ENCODE measurements at places on chromosomes 3 and 15.
A peak's percentile ranks its signal among the peaks of the same experiment; 100 is the strongest.

DNA sequence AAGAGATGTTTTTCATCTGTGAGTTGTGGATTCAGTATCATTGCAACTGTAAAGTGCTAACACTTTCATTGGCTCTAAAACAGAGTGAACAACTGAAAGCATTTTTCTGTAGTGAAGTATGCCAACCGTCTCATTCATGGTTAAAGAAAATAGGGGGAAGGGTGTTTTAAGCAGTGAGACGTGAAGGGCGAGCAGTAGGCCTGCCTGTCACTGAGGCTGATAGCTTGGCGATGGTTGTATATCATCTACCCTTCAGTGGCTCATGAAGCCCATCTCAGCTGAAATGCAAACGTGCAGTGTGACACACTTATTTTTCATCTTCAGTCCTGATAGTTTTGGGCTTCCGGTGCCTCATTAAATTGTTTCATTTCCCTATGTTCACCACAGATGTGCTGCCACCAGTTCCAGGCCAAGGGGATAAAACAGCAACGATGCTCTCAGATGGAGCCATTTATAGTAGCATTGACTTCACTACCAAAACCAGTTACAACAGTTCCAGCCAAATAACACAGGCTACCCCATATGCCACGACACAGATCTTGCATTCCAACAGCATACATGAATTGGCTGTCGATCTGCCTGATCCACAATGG is 562.0 kb downstream of the ROBO2 start:
- no peak for DNase-seq

DNA sequence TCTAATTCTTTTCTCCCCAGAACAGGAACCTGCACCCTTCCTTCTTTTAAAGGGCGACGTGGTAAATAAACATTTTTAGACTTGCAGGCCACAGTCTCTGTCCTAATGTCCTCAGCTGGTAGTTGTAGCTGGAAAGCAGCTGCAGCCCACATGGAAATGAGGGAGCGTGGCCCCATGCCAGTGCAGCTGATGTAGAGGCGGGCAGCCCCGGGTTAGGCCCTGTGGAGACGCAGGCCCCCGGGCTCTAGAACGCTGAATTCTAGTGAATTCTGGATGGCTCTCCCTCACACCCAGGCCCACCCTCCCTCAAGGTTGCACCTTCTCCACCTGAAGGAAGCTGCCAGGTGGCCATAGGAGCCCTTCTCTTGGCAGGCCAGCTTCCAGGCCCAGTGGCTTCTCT is 52.3 kb downstream of the PGPEP1L start:
- DNase-seq = no peak

GRCh38 chr3:190849607-190850006 is 12.9 kb downstream of the GMNC start:
- DNase-seq = no peak

DNA sequence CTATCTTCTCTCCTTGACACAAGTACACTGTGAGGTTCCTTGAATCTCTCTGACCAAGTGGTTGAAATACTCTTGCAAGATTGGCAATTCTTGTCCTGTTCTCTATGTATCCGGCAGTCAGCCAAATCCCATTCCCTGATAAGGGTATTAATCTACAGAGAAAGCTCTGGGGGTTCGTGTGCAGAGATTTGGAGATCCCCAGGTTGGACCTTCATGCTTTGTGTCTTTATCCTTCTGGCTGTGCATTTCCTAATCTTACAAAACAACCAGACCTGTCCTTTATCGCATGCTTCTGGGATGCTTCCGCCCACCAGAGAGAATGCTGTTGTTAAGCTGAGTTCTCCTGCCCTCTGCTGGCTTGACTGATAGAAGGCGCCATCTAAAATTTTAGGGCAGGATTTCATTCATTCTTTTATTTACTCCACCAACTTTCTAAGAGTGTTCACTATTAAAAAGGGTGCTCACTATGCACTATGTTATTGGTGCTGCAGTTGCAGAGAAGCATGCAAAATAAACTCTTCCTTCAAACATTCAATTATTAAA is 8.6 kb upstream of the SST start:
- peak; percentile 47 for DNase-seq

- no peak for DNase-seq
These were observed 631.8 kb downstream of the SQOR start for GRCh38 chr15:46266661-46267060.

- no peak for DNase-seq
These were observed 43.2 kb upstream of the NEDD4 start for GRCh38 chr15:56036546-56037067.

DNA sequence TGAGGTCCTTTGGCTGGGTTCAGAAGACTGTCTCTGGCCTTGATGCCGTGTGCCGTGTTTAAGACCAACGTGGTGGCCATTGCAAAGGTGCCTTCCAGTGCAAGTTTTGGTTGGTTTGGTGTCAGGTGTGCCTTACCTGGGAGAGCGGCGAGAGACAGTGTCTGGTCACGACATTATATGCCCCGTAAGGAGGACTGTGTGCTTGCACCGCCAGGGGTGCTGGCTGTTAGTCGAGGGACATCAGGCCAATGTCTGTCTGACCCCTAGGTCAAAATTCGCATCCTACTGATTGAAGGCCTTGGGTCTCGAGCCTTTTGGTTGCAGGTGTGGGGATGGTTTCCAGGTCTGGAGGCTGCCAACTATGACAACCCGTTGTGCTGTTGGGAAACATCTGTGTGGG is 111.9 kb downstream of the SNRPN start:
- DNase-seq = no peak

DNA sequence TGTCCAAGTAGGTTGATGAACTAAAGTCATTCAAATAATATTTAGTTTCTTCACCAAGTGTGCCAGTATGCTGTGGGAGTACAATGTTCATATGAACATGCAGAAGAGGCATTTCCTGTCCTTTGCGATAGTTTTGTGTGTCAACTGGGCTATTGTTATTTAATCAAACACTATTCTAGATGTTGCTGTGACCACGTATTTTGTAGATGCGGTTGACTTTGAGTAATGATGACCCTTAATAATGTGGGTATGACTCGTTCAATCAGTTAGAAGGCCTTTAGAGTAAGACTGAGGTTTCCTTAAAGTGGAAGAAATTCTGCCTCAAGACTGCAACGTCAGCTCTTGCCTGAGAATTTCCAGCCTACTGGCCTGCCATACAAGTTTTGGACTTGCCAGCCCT is 470.7 kb upstream of the CBLB start:
- DNase-seq = peak; percentile 8

- DNase-seq = no peak
These were observed 38.1 kb downstream of the FSIP1 start for GRCh38 chr15:39744334-39745103.

- DNase-seq = no peak
These were observed 62.1 kb downstream of the LRRC49 start for GRCh38 chr15:70954733-70955132.

- no peak for DNase-seq
These were observed 27.1 kb downstream of the EIF2AK4 start for GRCh38 chr15:39961051-39961450.

DNA sequence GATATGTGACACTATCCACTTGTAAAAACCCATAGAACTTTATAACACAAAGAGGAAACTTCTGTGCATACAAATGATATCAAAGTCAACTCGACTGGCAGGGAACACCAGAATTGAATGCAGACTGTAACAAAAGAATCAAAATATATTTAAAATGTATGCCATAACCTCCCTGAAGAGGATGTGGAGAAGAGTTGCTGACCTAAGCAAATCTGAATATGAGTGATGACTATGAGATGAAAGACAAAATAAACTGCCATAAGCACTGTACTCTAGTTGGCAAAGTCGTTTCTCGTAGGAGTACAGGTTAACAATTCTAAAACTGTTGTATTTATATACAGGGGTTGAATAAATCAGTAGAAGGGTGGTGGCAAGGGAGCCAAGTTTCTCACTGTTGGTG is 482.1 kb downstream of the OCA2 start:
- no peak for DNase-seq

DNA sequence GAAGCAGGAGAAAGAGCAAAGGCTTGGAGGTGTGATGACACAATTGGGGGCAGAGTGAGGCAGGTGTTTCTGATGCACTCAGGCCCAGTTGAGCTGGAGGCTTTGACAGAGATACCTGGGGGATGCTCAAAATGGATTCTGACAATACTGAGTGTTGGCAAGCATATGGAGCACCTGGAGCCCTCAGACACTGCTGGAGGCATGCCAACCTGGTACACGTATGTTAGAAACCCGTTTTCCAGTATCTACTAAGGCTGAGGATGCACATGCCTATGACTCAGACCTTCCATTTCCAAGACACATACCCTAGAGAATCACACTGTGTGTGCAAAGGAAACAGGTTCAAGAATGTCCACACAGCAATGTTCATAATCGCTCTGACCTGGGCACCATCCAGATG is 58.7 kb downstream of the WNT7A start:
- no peak for DNase-seq

- DNase-seq = no peak
These were observed 39.0 kb upstream of the IGF1R start for GRCh38 chr15:98609144-98609852.

- DNase-seq = peak; percentile 65
These were observed 48.0 kb upstream of the TSPAN3 start for GRCh38 chr15:77118882-77119321.

DNA sequence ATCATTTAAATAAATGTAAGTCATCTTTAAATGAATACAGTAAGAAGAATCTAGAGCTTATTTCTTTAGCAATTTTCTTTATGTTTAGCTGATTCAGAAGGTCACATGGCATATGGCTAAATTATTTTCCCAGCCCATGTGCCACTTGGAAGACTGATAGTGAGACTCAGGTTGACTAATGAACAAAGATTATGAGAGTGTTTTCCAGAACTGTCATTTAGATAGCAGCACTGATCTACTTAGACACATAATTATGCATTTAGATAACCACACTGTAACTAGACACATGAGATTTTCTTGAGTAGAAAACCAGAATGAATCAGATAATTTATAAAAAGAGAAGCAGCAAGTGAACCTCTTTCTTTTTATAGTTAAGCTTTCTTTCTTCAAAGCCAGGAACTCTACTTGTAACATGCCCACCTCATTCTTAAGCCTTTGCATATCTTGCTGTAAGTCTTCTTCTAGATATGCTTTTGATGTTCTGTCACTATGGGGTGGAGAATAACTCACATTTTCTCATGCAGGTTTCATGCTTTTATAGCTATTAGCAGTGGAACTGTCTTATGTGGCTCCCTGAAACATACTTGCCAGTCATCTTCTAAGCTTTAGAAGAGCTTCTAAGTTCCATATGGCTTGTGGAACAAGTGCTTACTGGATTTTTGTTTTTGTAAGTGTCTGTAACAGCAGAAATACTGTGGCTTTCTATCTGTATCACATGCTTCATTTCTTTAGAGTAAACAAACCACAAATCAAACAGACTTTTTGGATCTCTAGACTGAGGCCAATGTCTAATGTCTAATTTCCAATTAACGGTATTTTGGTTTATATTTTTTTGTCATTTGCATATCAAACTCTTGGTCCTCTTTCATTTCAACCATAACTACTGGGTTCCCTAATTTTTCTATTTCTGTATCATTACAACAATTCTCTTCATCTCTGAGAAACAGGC is 101.4 kb downstream of the LMLN start:
- no peak for DNase-seq

- DNase-seq = peak; percentile 50
These were observed at the start of gene TMEM158 for GRCh38 chr3:45226206-45226915. Gene TMEM158, minus strand, starts transcription at chr3:45226287. Its CDS starts 260 bp downstream, at chr3:45226027.

- no peak for DNase-seq
These were observed 289.0 kb downstream of the SLC9A9 start for GRCh38 chr3:143559296-143559695.

GRCh38 chr3:71311661-71312046 is 271.9 kb downstream of the FOXP1 start:
- no peak for DNase-seq

- DNase-seq = no peak
These were observed 4.8 kb downstream of the SMAD6 start for GRCh38 chr15:66706840-66707239.

DNA sequence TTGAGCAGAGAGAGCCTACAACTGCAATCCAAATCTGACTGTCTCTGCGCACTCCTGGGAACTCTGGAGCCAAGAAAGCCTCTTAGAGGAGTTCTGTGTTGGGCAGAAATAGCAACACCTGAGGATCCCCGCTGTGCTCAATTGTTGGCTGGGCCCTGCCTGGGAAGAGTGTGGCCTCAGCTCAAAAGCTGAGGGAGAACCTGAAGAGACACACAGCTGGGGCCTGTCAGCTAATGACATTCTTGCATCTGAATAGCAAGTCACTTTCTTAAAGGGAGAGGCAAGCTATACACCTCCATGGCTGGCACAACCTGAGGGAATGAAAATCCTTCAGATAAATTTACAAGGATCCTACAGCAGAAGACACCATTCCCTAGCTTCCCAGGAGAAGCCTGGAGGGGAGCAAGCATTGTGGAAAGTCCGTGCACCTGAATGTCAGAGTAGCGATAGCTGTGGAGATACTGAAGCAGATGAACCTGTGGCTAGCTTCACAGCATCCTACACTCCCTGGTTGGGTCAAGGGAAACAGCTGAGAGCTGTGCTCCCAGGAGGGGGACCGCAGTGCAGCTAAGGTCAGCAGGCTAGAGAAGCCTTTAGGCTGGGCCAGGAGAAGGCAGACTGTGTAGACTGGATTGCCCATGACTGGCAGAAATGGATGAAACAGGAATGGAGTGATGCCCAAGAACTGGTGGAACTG is 159.9 kb upstream of the PFN2 start:
- no peak for DNase-seq

DNA sequence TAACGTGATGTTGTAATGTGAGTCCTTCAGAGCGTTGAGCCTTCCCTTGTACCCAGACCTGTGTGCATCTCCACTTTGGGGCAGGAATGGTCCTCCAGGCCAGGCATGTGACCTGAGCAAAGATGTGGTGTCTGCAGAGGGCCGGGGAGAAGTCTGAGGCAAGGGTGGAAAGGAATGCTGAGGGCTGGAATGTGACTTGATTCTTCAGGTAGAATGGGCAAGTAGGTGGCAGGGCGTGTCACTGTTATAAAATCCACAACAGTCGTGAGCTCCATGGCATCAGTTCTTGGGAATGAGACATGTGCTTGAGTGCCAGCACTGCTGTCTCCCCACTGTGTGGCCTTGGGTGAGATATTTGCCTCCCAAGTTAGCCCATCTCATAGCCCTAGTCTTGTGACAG is 24.0 kb upstream of the BSN start:
- no peak for DNase-seq

- DNase-seq = no peak
These were observed 887.8 kb downstream of the IGSF11 start for GRCh38 chr3:118146658-118147375.
